Uterus (tissue), 4 donors: ENCODE measurements at places on chromosomes 2 and 18.

GRCh38 chr2:219830353-219830738, 202.9 kb downstream of the SLC4A3 start:
- DNase-seq: no peak
- no peaks in the 10 kb centered on the region for H3K36me3 ChIP-seq
- no peaks in the 10 kb centered on the region for H3K4me1 ChIP-seq
- H3K4me3 ChIP-seq: no peak overlapping the region
- no peak overlapping the region for H3K27ac ChIP-seq

DNA sequence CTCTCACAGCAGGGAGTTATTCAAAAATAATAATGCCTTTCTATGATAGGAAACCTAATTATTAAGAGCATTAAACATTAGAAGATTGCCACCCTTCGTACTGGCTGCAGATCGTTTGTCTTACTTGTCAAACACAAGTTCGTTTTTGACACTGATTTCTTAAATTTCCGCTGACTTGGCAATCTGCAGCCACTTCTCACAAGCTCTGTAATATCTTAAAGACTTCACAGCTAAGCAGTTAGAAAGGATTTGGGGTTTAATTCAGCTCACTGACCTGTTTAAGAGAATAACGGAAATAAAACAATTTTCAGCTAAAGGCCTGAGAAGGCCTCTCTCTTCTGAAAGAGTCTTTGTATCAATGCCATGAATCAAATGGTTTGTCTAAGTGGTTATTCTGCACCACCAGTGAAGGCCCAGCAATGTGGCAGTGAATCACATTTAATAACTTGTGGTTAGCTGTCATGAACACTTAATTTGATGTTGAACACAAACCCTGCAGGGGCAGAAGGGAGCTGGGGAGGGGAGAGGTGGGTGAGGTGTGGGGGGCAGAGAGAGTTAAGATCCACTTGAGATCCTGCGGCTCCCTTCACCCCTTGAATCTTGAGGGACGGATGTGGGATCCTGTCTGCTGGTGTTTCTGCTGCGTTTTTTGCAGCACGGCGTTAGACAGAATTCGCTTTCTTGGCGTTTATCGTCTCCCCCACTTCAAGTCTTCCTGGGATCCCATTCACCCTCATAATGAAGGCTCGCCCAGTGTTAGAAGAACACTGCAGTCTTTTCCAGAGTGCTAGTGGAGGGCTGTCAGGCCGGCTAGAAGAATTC, 145.4 kb upstream of the SATB2 start:
- no peak overlapping the region for H3K27ac ChIP-seq
- H3K4me1 ChIP-seq: no peaks in the 10 kb centered on the region
- H3K4me3 ChIP-seq: no peak overlapping the region

DNA sequence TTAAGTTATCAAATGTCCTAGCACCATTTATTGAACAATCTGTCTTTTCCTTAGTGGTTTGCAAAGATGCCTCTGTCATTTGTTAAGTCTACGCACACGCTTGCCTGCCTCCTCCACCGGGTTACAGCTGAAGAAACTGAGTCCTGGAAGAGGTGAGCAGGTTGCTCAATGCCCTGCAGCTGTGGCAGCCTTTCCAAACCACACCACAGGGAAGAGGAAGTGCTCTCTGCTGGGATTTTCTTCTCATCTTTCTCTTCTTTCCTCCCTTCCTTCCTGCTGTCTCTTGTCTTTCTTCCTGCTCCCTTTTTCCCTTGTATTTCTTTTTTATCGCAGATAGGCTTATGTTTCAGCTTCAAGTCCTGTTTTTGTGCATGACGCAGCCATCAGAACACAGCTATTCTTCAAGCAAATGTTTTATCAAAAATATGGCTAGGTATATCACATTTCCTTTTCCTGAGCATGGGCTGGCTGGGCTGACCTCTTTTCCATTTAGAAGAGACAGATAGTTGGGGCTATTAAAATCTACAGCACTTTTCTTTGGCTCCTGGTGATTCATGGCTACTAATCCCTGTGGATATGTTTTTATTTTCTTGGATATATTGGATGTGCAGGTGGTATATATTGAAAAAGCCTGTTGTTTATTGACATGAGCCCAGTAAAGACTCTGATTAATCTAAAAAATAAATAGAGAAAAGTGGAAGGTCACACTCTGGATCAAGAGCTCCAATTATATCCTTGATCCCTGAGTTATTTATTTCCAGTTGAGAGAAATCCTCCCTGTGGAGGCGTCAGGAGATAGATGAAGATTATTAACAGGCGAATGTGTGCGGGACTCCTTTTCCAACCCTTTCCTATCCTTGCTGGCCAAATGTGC, 214.6 kb downstream of the TSN start:
- H3K4me3 ChIP-seq: no peak overlapping the region
- H3K27me3 ChIP-seq: no peaks in the 10 kb centered on the region
- DNase-seq: no peak
- peak overlapping the region; percentile 39 for H3K27ac ChIP-seq

GRCh38 chr2:98454500-98455235, 10.0 kb downstream of the INPP4A start:
- no peaks in the 10 kb centered on the region for H3K27me3 ChIP-seq
- DNase-seq: no peak
- no peaks in the 10 kb centered on the region for H3K4me1 ChIP-seq
- no peak overlapping the region for H3K4me3 ChIP-seq

DNA sequence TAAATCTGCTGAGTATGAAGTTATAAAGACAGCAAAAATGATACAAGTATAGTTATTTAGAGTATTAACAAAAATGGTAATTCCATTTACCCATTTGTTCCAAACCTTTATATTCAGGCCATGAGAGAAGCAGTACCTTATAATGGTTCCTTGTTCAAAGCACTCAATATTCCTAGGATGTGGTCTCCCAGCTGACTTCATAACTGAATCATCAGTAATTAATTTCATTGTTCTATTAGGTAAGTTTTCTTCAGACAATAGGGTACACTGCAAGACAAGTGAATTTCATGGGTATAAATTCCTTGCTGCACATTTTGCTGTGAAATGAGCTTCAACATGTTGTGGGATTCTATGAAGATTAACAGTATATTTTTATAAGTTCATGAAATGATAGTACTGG, 550.8 kb upstream of the ZEB2 start:
- no peaks in the 10 kb centered on the region for H3K36me3 ChIP-seq
- no peak overlapping the region for H3K4me3 ChIP-seq
- H3K27me3 ChIP-seq: no peaks in the 10 kb centered on the region
- H3K4me1 ChIP-seq: no peaks in the 10 kb centered on the region

- no peak overlapping the region for H3K4me3 ChIP-seq
- H3K27ac ChIP-seq: no peak overlapping the region
- no peaks in the 10 kb centered on the region for H3K27me3 ChIP-seq
- no peaks in the 10 kb centered on the region for H3K36me3 ChIP-seq
- no peaks in the 10 kb centered on the region for H3K4me1 ChIP-seq
Measured at GRCh38 chr2:210072493-210072892, 70.1 kb downstream of the RPE start.

- no peak overlapping the region for H3K27ac ChIP-seq
- H3K36me3 ChIP-seq: no peaks in the 10 kb centered on the region
- DNase-seq: no peak
- H3K4me3 ChIP-seq: no peak overlapping the region
Measured at GRCh38 chr2:119741868-119742267, 17.9 kb upstream of the PTPN4 start.

DNA sequence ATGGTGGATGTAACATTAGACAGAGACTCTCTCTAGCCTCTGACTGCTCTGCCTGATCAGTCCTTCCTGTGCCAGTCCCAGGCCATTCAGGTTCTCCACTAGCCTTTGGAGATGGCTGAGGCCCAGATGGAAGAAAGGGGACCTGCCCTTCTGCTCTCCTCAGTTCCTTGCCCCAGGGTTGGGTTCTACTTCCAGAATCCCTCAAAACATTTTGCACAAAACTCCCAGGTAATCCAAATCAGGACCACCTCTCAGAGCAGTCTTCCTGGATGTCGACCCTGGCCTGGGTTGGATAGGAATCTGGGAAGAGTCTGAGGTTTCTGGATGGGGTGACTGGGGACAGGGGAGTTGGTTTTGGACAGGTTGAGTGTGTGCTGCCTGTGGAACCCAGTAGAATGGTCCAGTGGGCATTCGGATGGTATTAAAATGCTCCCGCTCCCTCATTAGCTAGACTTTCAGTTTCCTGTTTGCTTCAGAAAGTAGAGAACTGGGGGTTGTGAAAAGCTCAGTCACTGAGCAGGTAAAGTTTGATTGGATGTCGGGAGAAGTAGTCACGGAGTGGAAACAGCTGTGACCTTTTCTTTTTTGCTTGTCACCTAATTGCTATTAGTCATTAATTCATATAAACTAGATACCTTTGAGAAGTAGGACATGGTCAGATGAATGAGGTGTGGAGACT, 37.9 kb downstream of the DPYSL5 start:
- H3K4me3 ChIP-seq: no peak overlapping the region
- H3K27me3 ChIP-seq: no peaks in the 10 kb centered on the region

DNA sequence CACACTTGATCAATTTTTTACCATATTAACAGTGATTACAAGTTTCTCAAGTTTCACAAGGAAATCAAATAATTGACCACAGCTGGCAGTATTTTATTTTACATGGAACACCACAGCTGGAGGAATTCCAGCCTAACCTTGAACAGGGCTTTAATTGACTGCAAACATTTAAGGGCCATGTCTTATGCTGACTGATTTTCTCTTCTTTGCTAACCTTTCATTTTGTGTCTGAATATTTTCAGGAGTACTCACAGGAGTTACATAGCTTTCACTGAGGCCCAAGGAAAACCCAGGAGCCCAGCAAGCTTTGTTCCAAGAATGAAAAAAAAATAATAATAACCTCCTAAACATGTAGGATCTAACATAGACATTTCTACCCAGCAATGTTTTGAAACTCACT, 49.6 kb downstream of the FRZB start:
- H3K36me3 ChIP-seq: no peaks in the 10 kb centered on the region
- H3K27ac ChIP-seq: no peak overlapping the region
- H3K4me3 ChIP-seq: no peak overlapping the region
- no peak for DNase-seq
- no peaks in the 10 kb centered on the region for H3K4me1 ChIP-seq
- H3K27me3 ChIP-seq: no peaks in the 10 kb centered on the region

GRCh38 chr2:82023710-82024109, 1719.2 kb upstream of the LRRTM1 start:
- DNase-seq: no peak
- no peaks in the 10 kb centered on the region for H3K36me3 ChIP-seq
- H3K27me3 ChIP-seq: no peaks in the 10 kb centered on the region
- H3K4me3 ChIP-seq: no peak overlapping the region
- H3K27ac ChIP-seq: no peak overlapping the region

DNA sequence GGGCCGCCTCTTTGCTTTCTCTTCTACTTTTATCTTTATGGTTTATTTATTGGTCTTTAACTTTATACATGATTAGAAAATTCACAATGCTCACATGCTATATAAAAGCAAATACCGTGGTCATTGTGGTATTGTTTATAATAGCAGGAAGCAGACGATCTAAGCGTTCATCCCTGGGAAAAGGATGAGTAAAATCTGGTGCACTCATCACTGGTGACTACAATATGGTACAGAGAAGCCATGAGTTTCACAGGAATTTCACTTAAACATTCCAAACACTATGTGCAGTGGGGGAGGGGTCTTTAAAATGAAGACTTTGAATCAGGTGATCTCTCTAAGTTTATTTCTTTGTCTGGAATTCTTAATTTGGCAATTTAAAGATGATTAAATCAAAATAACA, 97.9 kb downstream of the SCN3A start:
- DNase-seq: no peak
- H3K4me1 ChIP-seq: no peaks in the 10 kb centered on the region
- H3K27me3 ChIP-seq: no peaks in the 10 kb centered on the region

GRCh38 chr2:181152701-181153100, 172.3 kb downstream of the UBE2E3 start:
- H3K27me3 ChIP-seq: no peaks in the 10 kb centered on the region
- H3K4me3 ChIP-seq: no peak overlapping the region
- H3K4me1 ChIP-seq: no peaks in the 10 kb centered on the region
- no peak for DNase-seq
- no peaks in the 10 kb centered on the region for H3K36me3 ChIP-seq
